ENCODE measurements at places on chromosomes 16 and 17.
A peak's percentile ranks its signal among the peaks of the same experiment; 100 is the strongest.

DNA sequence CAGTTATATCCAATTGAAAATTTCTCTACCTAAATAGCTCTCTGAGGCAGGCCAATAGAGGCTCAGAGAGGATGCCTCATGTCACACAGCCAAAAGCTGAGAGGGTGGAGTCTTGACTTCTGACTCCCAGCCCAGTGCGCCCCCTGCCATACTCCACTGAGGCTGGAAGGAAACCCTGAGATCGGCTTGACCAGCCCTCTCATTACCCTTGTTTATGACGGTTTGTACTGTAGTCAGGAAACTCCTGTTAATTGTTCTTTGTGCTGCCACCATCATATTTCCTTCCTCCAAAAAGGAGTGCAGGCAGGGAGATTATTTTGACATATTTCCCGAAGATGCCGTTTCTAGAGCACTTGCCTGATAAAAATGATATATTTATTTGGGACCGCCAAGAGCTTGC is 107.9 kb downstream of the AIPL1 start:
- no peak for DNase-seq

GRCh38 chr17:39604911-39605491 is 2.7 kb downstream of the NEUROD2 start:
- DNase-seq, result no peak

DNA sequence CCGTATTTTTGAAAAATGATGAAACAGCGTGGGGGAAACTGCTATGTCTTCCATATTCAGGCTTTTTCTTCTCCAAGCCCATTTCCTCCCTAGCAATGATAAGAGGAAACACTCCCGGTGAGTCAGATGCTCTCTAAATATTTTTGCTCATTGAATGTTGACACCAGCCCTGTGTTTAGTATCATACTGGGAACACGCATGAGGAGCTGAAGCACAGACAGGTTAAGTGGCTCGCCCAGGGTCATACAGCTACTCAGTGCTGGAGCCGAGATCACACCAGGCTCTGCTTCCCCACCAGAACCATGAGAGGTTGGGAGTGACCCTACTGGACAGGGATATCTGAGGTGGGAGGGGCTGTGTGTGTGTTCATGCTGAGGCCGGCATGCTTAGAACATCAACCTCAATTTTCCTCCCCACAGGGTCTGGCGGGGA is 37.8 kb upstream of the ADGRG1 start:
- peak; percentile 29 for DNase-seq

- no peak for DNase-seq
Measured at GRCh38 chr16:64440421-64440831, 681.4 kb downstream of the CDH11 start.

DNA sequence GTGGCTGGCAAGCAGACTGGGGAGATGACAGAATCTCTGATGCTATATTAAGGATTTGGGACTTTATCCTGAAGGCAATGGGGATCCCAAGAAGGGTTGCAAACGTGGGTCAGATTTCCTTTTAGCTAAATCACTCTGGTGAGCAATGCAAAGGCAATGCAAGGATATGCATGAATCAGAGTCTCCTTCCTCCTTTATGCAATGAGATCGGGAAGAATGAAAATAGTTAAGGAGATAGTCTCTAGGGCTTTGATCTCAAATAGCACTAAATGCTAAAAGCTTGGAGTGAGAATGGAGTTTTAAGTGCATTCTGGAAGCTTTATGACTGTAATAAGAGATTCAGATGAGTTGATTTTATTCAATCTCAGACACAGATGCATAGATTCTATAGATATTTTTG is 27.2 kb upstream of the SHISA9 start:
- no peak for DNase-seq

DNA sequence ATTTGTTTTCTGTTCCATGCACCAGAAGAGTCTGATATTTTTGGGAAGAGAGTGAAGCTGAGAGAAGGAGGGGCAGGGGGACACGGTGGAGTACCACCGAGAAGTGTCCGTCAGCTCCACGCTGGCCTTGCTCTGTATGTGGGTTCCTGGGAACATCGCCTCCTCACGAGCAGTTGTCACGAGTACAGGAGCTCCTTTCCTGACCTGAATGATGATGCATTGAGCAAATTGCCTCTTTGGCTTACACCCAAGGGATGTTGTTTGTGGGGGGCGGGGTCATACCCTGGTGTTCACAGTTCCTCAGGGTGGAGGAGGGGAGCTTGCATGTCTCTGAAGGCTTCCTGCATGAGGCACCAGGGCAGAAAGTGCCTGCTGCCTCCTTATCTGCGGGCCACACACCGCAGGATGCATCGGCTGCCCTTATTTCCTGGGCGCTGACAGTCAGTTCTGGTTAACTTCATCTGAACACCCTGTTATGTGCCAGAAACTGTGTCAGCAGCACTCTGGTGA is 36.2 kb downstream of the RGS9 start:
- DNase-seq, result peak; percentile 92

- peak; percentile 47 for DNase-seq
Measured at GRCh38 chr17:29593591-29594518, 923 bp downstream of the ANKRD13B start.

GRCh38 chr16:18832006-18832405 is 30.7 kb upstream of the ARL6IP1 start:
- DNase-seq, result no peak

DNA sequence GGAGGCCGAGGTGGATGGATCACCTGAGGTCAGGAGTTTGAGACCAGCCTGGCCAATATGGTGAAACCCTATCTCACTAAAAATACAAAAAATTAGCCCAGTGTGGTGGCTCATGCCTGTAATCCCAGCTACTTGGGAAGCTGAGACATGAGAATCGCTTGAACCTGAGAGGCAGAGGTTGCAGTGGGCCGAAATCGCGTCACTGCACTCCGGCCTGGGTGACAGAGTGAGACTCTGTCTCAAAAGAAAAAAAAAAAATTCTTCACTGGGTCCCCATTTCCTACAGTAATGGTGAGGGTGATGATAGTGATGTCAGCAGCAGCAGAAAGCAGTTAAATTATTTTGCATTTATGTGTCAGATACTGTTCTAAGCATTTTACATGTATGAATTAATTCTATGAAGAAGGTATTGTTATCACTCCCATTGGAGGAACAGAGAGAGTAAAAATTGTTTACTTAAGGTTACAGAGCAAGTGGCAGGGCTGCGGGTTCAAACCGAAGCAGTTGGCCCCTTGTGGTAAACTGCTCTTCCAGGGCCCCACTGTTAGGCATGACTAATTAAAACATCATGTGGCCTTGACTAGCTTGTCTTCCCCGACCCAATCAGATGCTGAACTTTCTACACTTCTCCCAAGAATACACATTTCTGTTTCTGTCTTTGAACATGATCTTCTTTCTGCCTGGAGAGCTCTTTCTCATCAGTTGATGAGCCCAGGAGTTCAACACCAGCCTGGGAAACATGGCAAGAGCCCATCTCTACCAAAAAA is 45.8 kb downstream of the STAT3 start:
- peak; percentile 83 for DNase-seq

- DNase-seq, result no peak
Measured at GRCh38 chr16:29790949-29791844, 646 bp downstream of the KIF22 start.

DNA sequence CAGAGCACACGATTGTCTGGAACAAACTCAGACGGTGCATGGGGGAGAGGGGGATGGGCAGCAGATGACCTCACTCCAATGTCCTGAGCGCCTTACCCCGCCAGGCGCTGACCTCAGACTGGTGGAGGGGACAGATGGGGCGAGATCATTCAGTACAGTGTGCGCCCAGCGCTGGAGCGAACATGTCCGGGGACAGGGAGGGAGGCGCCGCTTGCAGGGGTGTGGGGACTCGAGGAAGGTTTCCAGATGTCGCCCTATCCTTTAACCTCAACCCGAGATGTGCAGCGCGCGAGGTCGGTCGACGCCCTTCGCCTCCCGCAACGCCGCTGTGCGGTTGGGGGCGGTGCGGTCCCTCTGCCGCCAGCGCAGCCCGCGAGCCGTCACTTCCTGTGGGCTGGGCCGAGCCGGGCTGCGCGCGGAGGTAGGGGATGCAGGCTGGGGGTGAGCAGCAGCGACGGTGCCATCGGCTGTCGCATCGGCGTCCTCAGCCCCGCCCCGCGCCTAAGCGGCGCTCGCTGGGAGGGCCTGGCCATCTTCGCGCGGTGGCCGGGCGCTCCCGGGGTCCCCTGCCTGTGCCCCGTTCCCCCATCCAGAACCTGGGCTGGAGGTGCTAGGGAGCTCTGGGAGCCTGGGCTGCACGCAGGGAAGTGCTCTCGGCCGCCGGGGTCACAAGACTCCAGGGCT is 5.3 kb upstream of the CDR2L start:
- DNase-seq, result peak; percentile 84
